Anterior cingulate cortex (tissue), 58 donors: ENCODE measurements at places on chromosomes 3 and 15.

DNA sequence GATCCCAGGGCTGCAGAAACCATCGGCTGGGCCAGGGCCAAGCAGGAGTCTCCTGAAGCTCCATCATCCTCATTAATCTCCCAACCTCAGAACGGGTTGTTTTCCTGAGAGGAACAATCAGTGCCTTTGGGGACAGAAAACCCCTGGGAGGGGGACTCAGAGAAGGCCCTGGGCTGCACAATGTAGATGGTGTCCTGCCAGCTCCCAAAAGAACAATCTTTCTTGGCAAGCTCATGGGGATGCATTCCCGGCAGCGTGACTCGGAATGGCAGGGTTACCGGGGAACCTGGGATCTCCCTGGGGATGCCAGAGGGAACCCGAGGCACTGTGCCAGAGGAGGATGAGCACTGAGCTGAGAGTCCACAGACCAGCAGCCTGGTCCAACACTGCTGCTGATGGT is 72.1 kb upstream of the ATP2B2 start:
- peak; percentile 73 for DNase-seq

- DNase-seq = peak; percentile 88
These were observed 5.9 kb upstream of the CALML4 start for GRCh38 chr15:68210821-68211655.

DNA sequence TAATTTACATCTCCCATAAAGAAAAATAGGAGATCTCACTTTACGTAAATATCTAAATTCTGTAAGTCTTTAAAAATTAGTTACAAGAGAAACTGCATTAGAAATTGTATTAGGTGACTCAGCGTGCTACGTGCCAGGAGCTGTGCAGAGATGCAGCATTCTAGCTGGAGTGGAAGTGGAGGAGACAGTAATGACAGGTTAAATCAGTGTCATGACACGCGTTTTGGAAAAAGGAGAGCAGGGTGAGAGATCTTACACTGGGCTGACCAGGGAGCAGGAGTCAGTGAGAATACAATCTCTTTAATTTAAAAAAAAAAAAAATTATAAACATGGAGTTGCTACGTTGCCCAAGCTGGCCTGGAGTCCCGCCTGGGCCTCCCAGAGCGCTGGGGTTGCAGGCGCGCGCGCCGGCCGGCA is 635 bp downstream of the TUBGCP5 start:
- no peak for DNase-seq

GRCh38 chr3:152269056-152269830 is 514 bp downstream of the MBNL1 start:
- peak; percentile 77 for DNase-seq

DNA sequence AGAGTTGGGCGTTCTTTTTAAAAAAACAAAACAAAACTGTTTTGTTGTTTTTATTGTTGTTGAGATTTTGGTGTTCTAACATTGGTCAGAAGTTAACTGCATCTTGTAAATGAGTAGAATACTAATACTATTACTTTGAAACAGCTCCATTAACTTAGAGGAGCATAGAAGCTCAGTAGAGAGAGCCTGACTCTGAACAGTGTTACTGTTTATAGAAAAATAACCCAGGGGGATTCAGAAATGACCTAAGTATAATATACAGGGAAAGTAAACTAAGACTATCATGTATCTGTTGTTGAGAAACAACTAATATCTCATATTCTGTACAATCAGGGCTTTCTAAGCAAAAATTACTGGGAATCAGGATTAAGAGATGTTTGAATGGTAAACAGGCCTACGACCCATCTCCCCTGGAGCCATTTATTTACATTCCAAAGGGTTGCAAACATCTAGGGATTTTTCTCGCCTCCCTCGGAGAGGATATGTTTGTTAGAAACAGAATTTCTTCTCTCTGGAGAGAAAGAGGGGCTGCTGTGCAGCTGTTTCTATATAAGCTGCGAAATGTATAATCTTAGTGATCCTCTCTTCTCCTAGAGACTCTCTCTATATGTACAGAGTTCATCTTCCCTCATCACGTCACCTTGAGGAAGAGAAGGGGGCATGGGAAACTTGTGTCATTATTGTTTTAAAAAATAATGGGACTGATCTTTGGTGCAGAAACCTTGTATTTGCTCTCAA is 827.5 kb upstream of the DPPA4 start:
- DNase-seq = no peak

DNA sequence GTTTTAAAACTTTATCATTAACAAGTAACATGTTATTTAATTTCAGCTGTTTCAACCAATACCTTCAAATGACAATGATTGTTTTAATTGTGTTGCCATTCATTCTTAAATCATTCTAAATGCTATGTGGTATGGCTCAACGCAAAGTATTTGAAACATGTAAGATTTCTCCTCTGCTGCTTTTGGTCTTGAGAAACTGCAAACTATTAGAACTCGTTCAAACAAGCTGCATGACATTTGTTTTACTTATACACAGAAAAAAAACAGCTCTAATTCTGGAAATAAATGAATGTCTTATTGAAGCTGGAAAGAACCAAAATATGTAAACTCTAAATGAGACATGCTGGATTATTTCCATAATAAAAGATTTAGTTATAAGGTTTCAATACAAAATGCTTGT is 29.3 kb downstream of the FBN1 start:
- DNase-seq = no peak

- DNase-seq = no peak
These were observed 49.4 kb downstream of the ITGB5 start for GRCh38 chr3:124837730-124838186.

GRCh38 chr15:42139596-42139995 is 16.8 kb downstream of the PLA2G4F start:
- DNase-seq = no peak

- no peak for DNase-seq
These were observed 159.4 kb downstream of the KLF13 start for GRCh38 chr15:31485911-31486461.

DNA sequence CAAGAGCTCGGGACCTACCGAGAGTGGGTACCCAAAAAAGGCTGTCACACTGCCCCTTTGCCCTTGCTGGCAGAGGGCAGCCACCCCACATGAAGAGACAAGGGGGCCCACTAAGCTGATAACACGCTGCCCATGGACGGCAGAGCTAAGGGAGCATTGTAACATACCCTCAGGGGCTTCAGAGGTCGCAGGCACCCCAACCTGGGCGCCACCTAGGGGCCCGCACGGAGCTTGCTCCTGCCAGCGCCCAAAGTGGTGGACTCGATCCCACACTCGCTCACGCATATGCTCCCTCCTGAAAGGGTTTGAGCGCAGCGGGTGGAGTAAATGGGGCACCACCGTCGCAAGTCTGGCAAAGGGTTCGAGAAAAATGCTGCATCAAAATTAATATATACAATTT is 975.4 kb downstream of the ZPLD1 start:
- DNase-seq = no peak

DNA sequence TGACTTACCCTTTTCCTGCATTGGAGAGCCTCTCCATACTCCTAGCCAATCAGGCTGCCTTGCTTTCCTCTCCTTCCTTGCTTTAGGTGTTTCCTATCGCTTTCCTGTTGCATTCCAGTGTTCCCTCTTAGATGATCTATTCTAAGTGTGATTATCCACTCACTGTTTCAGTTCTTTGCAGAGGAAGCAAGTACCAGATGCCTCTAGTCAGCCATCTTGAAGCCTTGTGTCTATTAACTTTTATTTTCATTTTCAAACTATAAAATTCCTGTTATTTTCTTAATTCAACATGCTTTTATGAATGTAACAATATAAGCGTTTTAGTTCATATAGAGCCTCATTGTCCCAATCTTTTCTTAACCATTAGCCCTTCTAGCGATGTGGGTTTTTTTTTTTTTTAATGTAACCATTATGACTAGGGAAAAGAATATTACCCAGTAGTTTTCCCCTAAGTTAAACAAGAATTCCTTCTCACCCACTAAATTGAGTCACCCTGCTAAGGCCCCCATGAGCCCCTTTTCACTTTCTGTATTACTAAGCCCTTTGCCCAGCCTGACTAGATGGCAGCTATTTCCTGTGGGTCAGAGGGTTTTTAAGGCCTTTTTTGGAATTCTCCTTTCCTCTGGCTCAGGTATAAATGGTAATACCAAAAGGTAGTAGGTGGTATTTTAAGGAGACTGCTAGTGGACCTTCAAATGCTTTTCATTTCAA is 229.4 kb upstream of the CTNNB1 start:
- no peak for DNase-seq
